HFF-Myc (cell line): ENCODE measurements at places on chromosomes 3 and 15.

DNA sequence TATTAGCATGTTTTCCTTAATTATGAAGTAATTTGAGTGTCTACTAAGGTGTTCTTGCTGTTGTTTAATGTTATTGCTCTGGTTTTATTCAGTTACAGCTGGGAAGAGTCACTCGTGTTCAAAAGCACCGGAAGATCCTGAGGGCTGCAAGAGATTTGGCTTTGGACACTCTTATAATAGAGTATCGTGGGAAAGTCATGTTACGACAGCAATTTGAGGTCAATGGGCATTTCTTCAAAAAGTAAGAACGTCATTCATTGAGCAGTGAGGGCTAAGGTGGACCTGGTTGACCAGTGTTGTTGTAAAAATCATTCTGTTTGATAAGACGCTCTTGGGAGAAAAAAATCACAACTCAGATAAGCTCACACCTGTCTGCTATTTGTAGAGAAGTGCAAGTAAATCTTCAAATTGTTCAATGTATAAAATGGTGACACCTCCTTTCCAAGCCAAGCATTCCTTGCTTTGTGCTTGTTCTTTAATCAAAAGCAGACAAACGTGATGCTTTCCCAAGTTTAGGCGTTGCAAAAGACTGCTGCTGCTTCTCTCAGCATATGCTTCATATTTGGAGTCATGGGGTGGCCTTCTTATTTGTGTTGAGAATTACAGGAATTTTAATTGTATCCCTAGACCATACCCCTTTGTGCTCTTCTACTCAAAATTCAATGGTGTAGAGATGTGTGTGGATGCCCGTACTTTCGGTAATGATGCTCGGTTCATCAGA is 44.2 kb downstream of the SETD5 start:
- no peak for DNase-seq

DNA sequence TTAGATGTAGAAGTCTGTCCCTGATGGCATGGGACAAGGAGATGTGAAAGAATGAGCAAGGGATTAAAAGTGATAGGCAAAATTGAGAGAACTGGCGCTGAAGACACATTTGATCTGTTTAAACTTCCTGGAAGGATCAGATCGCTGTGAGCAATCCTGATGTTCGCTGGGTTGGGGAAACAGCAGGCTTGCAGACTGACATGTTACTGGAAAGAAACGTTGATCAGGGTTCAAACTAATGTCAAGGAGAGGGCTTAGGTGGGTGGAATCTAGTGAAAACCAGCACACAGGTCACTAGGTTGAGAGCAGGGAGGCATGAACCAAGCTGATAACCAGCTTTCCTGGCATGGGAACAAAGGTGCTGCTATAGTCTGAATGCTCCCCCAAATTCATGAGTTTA is 34.5 kb upstream of the SPTSSB start:
- no peak for DNase-seq

DNA sequence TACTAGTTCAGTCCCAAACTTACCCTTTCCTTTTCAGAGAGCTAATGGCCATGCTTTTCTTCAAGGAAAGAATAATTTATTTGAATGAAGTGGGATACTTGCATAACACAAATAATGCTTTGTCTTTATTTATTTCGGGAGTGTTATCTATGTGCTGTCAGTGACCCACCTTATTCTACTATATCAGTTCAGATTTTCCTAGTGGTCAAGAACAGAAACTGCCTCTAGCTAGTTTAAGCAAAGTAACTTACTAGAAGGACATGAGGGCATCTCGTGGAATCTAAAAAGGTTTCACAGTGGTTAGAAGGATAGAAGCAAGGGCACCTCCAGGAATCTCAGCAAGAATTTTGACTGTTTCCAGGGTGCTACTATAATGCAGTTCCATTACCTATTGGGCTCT is 3.8 kb upstream of the TIMMDC1 start:
- no peak for DNase-seq

DNA sequence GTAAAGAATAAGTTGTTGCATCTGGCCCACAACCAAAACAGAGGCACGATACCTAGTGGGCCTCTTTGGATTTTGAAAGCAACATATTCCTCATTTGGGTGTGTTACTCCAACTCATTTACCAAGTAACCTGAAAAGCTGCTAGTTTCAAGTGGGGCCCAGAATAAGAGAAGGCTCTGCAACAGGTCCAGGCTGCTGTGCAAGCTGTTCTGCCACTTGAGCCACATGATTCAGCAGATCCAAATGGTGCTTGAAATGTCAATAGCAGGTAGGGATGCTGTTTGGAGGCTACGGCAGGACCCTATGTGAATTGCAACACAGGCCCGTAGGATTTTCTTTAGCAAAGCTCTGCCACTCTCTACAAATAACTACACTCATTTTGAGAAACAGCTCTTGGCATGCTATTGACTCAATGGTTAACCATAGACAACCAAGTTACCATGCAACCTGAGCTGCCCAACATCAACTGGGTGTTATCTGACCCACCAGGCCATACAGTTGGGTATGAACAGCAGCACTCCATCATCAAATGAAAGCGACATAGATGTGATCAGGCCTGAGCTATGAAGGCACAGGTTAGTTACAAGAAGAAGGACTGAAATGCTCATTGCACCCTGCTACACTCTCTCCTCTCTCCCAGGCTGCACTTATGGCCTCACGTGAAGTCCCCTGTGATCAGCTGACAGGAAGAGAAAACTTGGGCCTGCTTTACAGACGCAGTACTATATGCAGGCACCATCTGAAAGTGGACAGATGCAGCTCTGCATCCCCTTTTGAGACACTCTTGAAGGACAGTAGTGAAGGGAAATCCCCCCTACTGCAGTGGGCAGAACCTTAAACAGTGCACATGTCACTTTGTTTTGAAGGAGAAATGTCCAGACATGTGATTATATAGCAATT is 9.5 kb upstream of the MCF2L2 start:
- DNase-seq, result no peak

DNA sequence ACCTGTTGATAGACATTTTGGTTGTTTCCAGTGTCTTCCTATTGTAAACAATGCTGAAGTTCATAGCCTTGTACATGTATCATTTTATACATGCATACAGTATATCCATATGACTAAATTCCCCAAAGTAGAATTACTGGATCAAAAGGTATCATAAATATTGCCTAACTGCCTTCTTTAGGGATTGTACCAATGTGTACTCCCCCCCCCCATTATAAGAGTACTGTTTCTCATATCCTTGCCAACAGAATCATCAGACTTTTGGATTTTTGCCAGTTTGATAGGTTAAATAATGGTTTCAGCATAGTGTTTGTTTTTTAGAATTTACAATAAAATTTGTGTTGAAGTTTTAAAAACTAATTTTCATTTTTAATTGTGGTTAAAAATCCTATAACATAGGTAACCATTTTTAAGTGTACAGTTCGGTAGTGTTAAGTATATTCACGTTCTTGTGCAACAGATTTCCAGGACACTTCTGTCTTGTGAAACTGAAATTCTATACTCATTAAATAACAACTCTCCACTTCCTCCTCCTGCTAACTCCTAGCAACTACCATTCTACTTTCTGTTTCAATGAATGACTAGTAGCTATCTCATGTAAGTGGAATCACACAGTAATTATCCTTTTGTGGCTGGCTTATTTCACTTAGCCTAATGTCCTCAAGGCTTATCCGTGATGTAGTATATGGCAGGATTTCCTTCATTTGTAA is 30.8 kb upstream of the MAP3K13 start:
- DNase-seq, result no peak

DNA sequence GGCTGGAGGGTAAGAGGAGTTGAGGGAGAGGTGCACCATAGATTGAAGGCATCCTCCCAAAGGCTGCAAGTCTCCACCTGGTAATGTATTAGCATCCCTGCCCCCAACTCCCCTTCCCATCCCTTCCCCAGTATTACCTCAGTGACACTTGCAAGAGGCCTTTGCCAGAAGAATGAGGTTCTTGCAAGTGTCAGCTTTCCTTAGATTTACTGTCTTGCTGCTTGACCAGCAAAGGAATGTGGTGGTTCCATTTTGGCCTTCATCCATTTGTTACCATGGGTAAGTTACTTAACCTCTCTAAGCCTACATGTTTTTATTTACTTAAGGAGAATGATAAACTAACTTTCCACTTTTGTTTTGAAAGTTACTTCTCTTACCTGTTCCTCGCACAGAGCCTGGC is 108.9 kb downstream of the LRTM1 start:
- DNase-seq, result no peak

DNA sequence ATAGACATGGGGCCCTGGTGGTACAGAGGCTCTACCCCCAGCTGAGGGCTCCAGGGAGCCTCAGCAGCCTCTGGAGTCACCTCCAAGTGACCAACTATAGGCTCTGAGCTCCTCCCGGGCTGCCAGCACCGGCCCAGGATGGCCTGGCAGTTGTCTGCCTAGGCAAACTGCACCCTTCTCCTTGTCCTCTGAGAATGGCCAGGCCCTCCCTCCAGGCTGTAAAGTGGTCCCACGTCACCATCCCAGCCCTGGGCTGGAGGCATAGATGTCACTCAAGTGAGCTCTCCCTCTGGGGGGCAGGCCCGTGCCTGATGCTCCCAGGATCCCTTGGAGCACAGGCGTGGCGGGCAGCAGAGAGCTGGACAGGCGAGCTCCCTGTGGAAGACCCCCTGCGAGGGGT is 120.1 kb downstream of the SEC22A start:
- DNase-seq, result no peak

DNA sequence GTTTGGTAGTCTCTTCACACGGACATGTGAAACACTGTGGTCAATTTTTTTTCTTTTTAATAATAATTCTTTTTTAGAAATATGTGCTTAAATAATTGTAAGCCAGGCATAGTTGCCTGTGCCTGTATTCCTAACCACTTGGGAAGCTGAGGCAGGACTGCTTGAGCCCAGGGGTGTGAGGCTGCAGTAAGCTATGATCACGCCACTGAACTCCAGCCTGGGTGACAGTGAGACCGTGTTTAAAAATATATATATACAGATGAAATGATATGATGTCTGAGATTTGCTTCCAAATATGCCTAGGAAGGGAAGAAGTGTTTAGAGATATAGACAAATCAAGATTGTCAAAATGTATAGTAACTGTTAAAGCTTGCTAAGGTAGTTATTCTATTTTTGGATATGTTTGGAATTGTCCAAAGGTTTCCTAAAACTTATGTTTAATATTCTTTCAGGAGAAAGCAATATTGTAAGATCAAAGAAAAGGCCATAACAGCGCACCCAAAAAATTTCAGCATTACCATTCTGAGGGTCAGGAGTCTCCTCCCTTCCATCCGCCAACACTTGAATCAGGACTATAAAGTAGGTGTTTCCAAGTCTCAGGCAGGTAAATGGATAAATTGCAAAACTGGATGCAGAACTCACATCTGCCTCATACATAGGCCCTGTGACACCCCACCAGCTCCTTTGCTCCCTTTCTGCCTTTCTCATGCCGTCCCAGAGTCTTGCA is 532 bp upstream of the SELENOT start:
- no peak for DNase-seq

DNA sequence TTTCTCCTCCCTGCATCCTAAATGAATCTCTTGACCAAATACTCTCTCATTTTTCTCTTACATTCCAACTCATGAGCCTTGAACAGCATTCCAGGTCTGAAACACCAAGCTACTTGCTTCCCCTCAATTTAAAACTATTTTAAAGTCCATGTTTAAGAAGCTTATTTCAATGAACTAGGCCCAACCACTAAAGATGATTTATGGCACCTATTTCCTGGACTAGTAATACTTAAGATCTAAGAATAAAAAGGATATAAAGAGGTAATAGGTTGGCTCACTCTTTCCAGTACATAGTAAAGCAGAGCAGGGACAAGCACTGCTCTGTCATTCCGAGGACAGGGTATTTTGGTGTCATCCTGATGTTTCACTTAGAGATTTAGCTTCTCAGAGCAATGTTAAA is 219.3 kb upstream of the TMCO5A start:
- DNase-seq, result no peak

DNA sequence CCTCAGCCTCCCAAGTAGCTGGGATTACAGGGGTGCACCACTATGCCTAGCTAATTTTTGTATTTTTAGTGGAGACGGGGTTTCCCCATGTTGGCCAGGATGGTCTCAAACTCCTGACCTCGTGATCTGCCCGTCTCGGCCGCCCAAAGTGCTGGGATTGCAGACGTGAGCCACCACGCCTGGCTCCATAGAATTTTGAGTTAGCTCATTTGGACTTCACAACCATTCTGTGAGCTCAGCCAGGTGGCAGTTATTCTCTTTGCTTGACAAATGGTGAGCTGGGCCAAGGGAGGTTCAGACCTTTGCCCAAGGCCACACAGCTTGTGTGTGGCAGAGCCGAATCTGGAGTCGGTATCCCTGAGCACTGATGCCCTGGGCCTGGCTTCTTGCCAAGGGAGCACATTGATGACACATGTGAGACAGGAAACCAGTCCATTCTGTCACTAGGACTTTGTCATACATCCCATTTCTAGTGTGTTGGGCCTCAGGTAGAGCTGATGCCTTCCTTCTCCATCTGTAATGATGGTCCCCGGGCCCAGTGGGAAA is 17.6 kb downstream of the PODXL2 start:
- no peak for DNase-seq

- DNase-seq, result no peak
These were observed 19.4 kb downstream of the RBP1 start for GRCh38 chr3:139519998-139520737.

DNA sequence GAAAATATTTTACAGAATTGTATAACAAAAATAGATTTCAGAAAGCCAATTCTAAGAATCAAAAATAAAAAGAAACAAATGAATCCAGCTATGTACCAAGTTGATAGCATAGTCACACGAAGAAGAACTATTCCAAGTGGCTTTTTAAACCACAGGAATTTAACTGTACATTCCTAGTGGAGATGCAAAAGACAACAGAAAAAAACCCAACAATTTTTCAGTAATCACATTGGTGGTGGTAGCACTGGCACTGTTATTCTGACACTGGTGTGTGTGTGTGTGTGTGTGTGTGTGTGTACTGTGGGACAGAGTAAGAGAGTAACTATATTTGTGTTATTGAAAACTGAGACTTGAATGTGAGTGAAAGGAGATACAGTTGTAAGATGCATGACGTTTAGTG is 9.1 kb downstream of the BFSP2 start:
- DNase-seq, result no peak

DNA sequence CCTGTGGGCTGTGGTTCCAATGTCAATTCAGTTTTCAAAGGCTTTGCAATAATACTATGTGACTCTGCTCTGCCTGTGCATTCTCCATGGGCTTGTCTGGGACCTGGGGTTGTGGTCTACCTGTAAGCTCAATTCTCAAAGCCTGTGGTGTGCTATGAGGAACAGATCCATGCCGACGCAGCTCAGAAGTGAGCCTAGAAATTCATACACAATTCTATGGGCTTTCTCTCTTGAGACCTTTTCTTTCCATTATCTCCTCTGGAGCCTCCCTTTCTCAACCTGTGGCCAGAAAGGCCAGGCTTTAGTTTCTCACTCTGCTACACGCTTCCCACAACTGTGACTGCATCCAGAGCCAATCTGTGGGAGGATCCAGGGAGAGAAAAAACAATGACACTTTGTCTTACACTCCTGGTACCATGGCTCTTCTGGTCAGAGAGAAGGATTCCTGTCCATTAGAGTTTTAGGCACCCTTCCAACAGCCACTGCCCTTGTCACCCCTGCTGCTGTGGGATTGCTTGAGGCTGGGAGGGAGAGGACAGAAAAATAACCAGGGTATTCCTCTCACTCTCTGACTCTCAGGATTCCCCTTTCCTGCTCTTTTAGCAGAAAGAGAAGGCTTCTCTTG is 34.1 kb upstream of the KLF13 start:
- no peak for DNase-seq
